ENCODE measurements at places on chromosomes 13 and 19. TPM values are rescaled to one million over a fixed set of nuclear protein-coding genes. Genes with fewer than 3 reads are reported as not detected.

CXCL17 gene
- not detected for total RNA-seq

SIN3B gene
- 23.1 TPM for total RNA-seq

RFPL4AL1 gene
- not detected for total RNA-seq

TMEM59L gene
- 0.15 TPM for total RNA-seq

RASAL3 gene
- 2.9 TPM for total RNA-seq

SLC25A41 gene
- not detected for total RNA-seq

STOML3 gene
- total RNA-seq, result not detected

IGSF23 gene
- total RNA-seq, result not detected

CYP2F1 gene
- not detected for total RNA-seq

CDX2 gene
- not detected for total RNA-seq

ALKBH7 gene
- 74.1 TPM for total RNA-seq

ELSPBP1 gene
- not detected for total RNA-seq

AXL gene
- 76.3 TPM for total RNA-seq

MICOS13 gene
- 32.5 TPM for total RNA-seq

GJB6 gene
- total RNA-seq, result not detected

CTXN1 gene
- 4.1 TPM for total RNA-seq

IZUMO1 gene
- 0.32 TPM for total RNA-seq

KLK12 gene
- total RNA-seq, result not detected

ZNF260 gene
- total RNA-seq, result 21.7 TPM

RDH8 gene
- total RNA-seq, result not detected

KRTDAP gene
- total RNA-seq, result not detected

TEX101 gene
- not detected for total RNA-seq

ZNF490 gene
- total RNA-seq, result 4.5 TPM

NLRP7 gene
- total RNA-seq, result not detected

ZNF728 gene
- total RNA-seq, result not detected

BRME1 gene
- 0.32 TPM for total RNA-seq

ZNF888 gene
- 5.2 TPM for total RNA-seq

FAAP24 gene
- total RNA-seq, result 2.7 TPM

PDE4C gene
- total RNA-seq, result 0.15 TPM

BCL3 gene
- 2.1 TPM for total RNA-seq

SIGLEC12 gene
- not detected for total RNA-seq

MEF2B gene
- 0.32 TPM for total RNA-seq

SIGLEC8 gene
- total RNA-seq, result not detected

EDNRB gene
- total RNA-seq, result under 0.01 TPM

ZNF69 gene
- 0.91 TPM for total RNA-seq

CEACAM21 gene
- total RNA-seq, result 0.32 TPM

SYCN gene
- not detected for total RNA-seq

IQCN gene
- total RNA-seq, result under 0.01 TPM

NLRP5 gene
- not detected for total RNA-seq

TMEM221 gene
- total RNA-seq, result not detected

WTIP gene
- total RNA-seq, result 34.4 TPM

POU2F2 gene
- 0.15 TPM for total RNA-seq

NDUFA7 gene
- total RNA-seq, result 9.0 TPM
